ENCODE measurements at places on chromosomes 4 and X. TPM values are rescaled to one million over a fixed set of nuclear protein-coding genes. Genes with fewer than 3 reads are reported as not detected.

Gene BGN
- 0.08 TPM for total RNA-seq

Gene LRP2BP
- 0.14 TPM for total RNA-seq

Gene GAGE12J
- total RNA-seq = not detected

Gene KDR
- total RNA-seq = not detected

Gene TBX22
- total RNA-seq = not detected

Gene GPRIN3
- total RNA-seq = 1.5 TPM

Gene UCHL1
- 986 TPM for total RNA-seq

Gene CDX4
- not detected for total RNA-seq

Gene UBE2K
- 82.6 TPM for total RNA-seq

Gene GSX2
- total RNA-seq = not detected

Gene NDNF
- total RNA-seq = not detected

Gene RNF128
- total RNA-seq = not detected

Gene AR
- 3.1 TPM for total RNA-seq

Gene FAM53A
- 0.68 TPM for total RNA-seq

Gene PABPC5
- not detected for total RNA-seq

Gene CYSLTR1
- total RNA-seq = not detected

Gene TMPRSS11B
- not detected for total RNA-seq

Gene CT45A10
- 0.22 TPM for total RNA-seq

Gene PPBP
- 0.21 TPM for total RNA-seq

Gene NUDT10
- total RNA-seq = 0.82 TPM

Gene STK26
- 10.0 TPM for total RNA-seq

Gene XG
- total RNA-seq = not detected

Gene SUPT20HL2
- not detected for total RNA-seq

Gene XPNPEP2
- total RNA-seq = not detected

Gene LRIT3
- total RNA-seq = not detected

Gene NAT8L
- 8.6 TPM for total RNA-seq

Gene CLNK
- not detected for total RNA-seq

Gene NUDT11
- 2.6 TPM for total RNA-seq

Gene ANTXR2
- total RNA-seq = 4.3 TPM

Gene HEPH
- not detected for total RNA-seq

Gene PAGE1
- not detected for total RNA-seq

Gene TMPRSS11F
- not detected for total RNA-seq

Gene PGAM4
- not detected for total RNA-seq

Gene ALAS2
- total RNA-seq = not detected

Gene BTK
- total RNA-seq = 0.20 TPM

Gene RIPPLY1
- total RNA-seq = not detected

Gene RPA4
- 0.28 TPM for total RNA-seq

Gene NLGN4X
- 0.04 TPM for total RNA-seq

Gene AMBN
- not detected for total RNA-seq
